ENCODE measurements at places on chromosomes 4 and X.

- no peak for DNase-seq
These were observed 110.2 kb upstream of the UGT8 start for GRCh38 chr4:114488301-114488982.

- DNase-seq: no peak
These were observed 165.1 kb downstream of the AFAP1 start for GRCh38 chr4:7774301-7775294.

- no peak for DNase-seq
These were observed 142.8 kb downstream of the SLIT2 start for GRCh38 chr4:20394512-20394911.

- DNase-seq: peak; percentile 85
These were observed 11.2 kb upstream of the CCNQ start for GRCh38 chrX:153609917-153610835.

DNA sequence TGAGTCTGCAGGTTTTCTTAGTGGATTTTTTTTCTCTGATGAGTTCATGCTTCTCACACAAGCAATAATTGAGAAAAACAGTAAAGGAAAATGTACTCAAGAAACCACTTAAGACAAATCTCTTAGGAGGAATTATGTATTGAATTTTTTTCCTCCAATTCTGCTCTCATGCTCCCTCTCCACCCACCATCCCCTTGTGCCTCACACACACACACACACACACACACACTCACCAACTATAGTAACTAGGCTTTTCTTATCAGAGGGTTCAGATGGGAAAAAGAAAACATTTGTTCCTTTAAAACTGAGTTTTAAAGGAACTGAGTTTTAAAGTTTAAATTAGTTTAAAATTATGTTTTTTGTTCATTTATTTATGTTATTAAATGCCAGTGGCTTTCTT lies 47.0 kb upstream of the ANXA10 start:
- DNase-seq: no peak

DNA sequence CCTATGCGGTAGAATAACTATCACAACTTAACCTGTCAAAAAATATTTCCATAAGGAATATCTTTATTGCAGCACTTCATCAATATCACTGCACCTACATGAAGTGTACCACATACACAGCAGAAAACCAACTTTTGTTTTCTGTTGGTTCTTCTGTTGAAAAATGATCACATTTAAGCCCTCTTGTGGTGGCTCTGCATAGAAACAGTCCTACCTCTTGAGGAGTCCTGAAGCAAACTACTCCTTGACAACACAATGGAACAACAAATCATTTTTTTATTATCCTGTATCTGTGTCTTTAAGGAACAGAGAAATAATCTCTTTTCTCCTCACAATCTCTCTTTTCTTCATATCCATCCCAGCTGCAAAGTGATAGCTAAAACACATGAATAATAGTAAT lies 39.8 kb upstream of the ATOH1 start:
- no peak for DNase-seq

GRCh38 chrX:118717678-118718391 lies 9.6 kb upstream of the IL13RA1 start:
- DNase-seq: no peak

DNA sequence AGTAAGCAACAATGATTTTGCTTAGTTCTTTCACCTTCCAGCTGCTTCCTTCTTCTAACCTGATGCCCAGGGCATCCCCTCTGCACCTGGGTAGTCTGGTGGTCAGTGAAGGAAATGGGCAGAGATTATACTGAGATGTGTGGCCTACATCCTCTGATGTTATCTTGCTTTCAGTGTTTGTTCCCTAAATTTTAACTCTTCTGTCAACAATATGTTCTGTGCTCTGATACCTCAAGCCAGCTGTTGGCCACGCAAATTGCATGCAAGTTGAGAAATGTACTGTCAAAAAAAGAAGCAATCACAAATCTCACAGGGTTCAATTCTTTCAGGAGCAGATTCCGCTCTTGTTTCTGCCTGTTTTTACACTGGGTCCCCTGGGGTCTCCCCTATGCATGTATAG lies 73.8 kb downstream of the FBXW7 start:
- no peak for DNase-seq

- peak; percentile 88 for DNase-seq
These were observed 44.8 kb downstream of the GAB1 start for GRCh38 chr4:143381189-143382118.

- no peak for DNase-seq
These were observed 143.6 kb downstream of the APBB2 start for GRCh38 chr4:41070516-41071281.

DNA sequence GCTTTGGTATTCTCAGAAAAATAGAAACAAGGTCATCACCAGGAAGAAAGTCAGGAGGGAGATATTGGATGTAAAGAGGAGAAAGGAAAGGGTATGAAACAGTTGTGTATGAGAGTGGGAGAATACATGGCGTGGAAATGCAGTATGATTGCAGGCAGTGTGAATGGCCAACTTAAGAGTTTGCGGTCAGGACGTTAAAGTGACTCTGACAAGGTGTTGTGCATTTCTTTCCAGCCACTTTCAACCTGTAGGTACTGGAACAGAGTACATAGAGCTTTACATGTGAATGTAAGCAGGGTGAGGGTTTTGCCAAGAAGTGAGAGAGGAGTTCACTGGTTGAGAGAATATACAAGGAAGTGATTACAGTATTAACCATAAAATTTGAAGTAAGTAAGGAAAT lies 15.7 kb downstream of the ATP10D start:
- DNase-seq: no peak

GRCh38 chrX:57134702-57135101 lies 2.5 kb downstream of the SPIN2A start:
- no peak for DNase-seq

DNA sequence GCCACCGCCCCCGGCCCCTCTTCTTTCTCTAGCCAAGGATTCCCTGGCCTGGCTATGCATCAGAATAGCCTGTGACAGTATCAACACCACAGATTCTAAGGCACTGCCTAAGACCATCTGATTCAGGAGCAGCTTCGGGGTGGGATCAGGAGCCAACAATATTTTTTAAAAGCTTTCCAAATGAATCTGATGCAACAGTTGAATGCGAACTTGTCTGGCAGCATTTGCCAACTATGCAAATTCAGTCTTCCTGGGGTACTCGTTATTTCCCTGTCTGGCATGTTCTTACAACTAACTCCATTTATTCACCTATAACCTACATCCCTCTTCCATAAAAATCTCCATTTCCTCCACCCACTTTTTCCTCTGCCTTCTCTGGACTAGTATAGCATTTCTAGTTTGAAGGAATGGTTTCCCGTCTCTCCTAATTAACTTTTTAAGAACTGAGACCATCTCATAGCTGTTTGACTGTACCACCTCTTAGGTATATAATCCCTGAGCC lies 36.2 kb upstream of the UGDH start:
- no peak for DNase-seq

- no peak for DNase-seq
These were observed 142.5 kb downstream of the CXXC4 start for GRCh38 chr4:104352211-104352610.

DNA sequence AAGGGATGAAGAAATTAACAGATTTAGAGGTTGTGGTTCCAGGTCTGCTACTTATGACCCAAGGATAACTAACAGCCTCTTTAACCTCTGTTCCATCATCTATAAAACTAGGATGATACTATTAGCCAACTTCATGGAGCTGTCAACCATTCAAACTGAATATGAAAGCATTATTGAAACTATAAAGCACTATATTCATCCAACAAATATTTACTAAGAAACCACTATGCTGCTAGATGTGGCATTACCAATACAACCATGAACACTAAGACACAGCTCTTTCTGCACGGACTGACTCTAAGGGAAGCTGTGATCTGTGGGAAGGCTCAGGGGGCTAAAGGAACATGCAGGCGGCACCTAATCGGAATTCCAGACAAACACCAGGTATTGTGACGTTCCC lies 66.0 kb downstream of the APBB2 start:
- DNase-seq: no peak

GRCh38 chr4:154277172-154277571 lies 214.4 kb downstream of the DCHS2 start:
- no peak for DNase-seq

DNA sequence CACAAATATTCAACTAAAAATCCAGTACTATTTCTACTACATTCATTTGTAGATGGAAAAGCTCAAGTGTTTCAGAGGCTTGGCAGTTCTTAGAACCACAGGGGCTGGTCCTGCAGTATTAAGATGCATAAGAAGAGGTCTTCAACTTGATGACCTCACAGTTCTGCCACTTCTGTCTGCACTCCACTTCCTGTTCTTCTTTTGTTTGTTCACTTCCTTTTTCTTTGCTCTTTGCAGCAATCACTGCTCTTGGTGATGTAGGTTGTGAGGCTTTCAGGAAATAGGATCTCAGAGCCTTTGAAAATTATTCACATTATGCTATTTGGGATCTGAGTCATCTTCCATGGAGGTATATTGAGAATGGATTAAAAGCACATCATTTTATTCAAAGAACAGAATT lies 602.0 kb upstream of the CPEB2 start:
- DNase-seq: no peak

DNA sequence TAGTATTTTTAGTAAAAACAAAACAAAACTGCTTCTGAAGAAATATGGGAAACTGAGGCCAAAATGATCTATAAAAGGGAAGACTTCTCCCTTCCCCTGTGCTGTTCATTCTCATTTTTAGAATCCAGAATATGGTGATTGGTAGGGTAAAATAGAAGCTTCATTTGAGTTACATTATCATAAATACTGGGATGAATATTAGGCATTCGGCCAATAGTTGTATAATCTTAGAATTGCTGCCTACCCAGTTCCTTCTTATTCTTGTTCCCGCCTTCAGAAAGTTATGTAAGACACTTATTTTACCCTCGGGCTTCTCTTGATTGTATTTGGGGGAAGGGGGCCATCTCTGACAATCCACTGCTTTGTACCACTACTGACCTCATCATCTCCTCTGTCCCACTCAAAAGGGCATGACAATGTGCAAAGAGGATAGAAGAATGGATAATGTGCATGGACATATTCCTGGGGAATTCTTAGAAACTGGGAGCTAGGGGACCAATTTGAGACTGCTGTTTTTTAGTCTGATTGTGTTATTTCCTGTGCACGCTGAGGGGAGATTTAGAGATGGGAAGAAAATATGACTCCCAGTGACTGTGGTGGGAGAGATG lies 588 bp downstream of the ART3 start:
- no peak for DNase-seq

DNA sequence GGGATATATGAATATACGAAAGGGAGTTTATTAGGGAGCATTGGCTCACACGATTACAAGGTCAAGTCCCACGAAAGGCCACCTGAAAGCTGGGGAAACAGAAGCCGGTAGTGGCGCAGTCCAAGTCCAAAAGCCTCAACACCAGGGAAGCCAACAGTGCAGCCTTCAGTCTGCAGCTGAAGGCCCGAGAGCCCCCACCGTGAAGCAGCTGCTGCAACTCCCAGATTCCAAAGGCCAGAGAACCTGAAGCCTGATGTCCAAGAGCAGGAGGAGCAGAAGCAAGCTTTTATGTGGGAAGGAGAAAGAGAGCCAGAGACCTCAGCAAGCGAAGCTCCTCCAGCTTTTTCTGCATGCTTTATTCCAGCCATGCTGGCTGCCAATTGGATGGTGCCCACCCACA lies 275.8 kb downstream of the PTTG2 start:
- DNase-seq: no peak

GRCh38 chr4:41303372-41304118 lies 46.8 kb downstream of the UCHL1 start:
- DNase-seq: no peak

GRCh38 chrX:66674506-66674905 lies 35.6 kb upstream of the EDA2R start:
- DNase-seq: no peak

GRCh38 chr4:1021386-1022050 lies 10.1 kb downstream of the FGFRL1 start:
- DNase-seq: no peak

- no peak for DNase-seq
These were observed 934.5 kb upstream of the TENM3 start for GRCh38 chr4:181308476-181309312.

GRCh38 chrX:87813566-87813965 lies 296.0 kb downstream of the KLHL4 start:
- DNase-seq: no peak
